Activated CD8-positive, alpha-beta memory T cell treated with anti-CD3 and anti-CD28 coated beads, Interleukin-2, amount 10 ng/mL, durations not matched to agents 7 days and 5 days (primary cell): ENCODE measurements at places on chromosomes 6 and 20. TPM values are rescaled to one million over a fixed set of nuclear protein-coding genes. Genes with fewer than 3 reads are reported as not detected.

Gene NKX2-4
- total RNA-seq, result not detected

Gene AIF1
- total RNA-seq, result 47.4 TPM

DNA sequence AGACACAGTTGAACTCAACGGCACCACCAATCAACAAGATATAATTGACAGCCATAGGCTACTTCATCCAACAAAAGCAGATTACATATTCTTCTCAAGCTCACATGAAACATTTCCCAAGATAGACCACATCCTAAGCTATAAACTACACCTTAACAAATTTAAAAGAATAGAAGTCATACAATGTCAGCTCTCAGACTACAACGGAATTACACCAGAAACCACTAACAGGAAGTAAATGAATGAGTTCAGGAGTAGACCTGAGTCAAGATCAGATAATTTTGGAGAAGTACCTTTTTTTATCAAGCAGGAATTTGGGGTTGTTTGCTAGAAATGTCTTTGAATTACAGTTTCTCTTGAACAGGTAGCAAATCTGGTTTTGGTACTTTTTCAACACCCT is 237.8 kb downstream of the TBX18 start:
- H3K4me3 ChIP-seq, result no peak overlapping the region
- no peak for DNase-seq
- no peaks in the 10 kb centered on the region for H3K36me3 ChIP-seq
- no peak overlapping the region for H3K27ac ChIP-seq

DNA sequence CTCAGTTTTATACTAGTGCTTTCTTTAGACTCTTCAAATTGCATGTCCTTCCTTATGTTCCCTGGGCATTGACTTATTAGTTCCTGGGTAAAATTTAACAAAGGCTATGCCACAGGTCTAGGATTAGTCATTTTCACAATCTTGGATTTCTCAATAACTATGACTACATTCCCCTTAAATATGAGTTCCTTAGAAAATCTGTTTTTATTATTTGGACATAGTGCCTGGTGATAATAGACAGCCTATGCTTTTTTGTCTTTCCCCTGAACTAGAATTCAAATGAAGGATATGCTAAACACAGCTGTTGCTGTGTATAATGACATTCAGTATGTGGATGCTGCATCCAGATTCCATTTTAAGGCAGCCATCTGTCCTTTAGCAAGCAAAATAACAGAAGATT is 1252.8 kb upstream of the GJE1 start:
- no peaks in the 10 kb centered on the region for H3K4me1 ChIP-seq
- DNase-seq, result no peak
- H3K36me3 ChIP-seq, result no peaks in the 10 kb centered on the region
- peaks cover 5% of the 10 kb centered on the region for H3K27me3 ChIP-seq
- H3K4me3 ChIP-seq, result no peak overlapping the region

- DNase-seq, result no peak
- no peak overlapping the region for H3K4me3 ChIP-seq
- no peaks in the 10 kb centered on the region for H3K36me3 ChIP-seq
- peaks cover 4% of the 10 kb centered on the region for H3K4me1 ChIP-seq
Observed at GRCh38 chr6:131321589-131321988, 186.3 kb downstream of the AKAP7 start.

DNA sequence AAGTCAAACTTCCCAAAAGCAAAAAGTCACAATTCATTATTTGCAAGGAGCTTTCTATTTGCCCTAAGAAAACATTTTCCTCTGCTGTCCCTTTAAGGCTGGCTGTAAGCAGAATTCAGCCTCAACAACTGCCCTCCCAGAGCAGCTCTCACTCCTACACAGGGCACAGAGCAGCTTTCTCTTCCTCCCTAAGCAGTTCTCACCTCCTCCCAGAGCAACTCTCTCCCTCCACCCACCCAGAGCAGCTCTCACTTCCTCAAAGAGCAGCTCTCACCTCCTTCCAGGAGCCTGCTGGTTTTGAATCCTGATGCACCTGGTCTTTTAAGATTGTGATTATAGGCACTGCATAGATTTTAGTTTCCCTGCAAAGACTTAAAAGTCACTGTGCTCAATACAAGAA is 120.6 kb upstream of the TMEM181 start:
- no peaks in the 10 kb centered on the region for H3K27me3 ChIP-seq
- no peaks in the 10 kb centered on the region for H3K4me1 ChIP-seq
- no peaks in the 10 kb centered on the region for H3K36me3 ChIP-seq

Gene GUCA1A
- not detected for total RNA-seq

DNA sequence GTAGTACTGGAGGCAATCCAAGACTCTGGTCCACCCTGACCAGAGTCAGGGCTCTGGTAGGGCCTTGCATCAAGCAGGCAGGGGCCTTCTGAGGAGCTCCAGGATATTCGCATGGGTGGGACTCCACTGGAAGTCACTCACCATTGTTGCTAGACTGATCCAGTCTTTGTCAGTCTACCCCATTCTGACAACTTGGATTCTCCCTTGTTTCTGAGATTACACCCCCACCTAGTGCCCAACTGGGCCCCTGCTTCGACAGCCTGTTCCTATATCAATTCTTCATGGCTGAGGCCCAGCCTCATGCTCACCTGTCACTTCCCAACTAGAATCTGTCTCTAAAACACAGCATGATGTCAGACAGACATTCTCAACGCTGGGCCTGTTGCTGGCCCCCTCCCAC is 5.2 kb downstream of the SLC35D3 start:
- H3K36me3 ChIP-seq, result no peaks in the 10 kb centered on the region
- peaks cover 10% of the 10 kb centered on the region for H3K4me1 ChIP-seq
- peaks cover 33% of the 10 kb centered on the region for H3K27me3 ChIP-seq
- no peak overlapping the region for H3K4me3 ChIP-seq

DNA sequence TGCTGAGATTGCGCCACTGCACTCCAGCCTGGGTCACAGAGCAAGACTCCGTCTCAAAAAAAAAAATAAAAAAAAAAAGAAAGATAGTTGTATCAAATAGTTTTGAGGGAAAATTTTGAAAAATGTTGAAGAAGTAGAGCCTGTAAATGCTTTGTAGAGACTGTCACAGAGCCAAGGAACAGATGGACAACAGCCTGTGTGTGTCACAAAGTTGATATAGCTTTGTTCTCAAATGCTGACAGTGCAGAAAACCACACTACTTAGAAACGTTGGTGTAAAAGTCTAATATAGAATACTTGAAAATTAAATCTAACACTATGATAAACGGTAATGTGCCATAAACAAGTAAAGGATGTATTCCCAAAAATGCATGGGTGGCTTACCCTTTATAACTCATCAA is 25.4 kb downstream of the PTK7 start:
- H3K36me3 ChIP-seq, result no peaks in the 10 kb centered on the region
- H3K27me3 ChIP-seq, result peaks cover 3% of the 10 kb centered on the region

GRCh38 chr6:111757342-111757741 is 115.9 kb downstream of the FYN start:
- H3K4me1 ChIP-seq, result peaks cover 90% of the 10 kb centered on the region
- peak overlapping the region; percentile 75 for H3K4me3 ChIP-seq
- DNase-seq, result no peak
- H3K36me3 ChIP-seq, result peaks cover 45% of the 10 kb centered on the region
- no peaks in the 10 kb centered on the region for H3K27me3 ChIP-seq
- H3K27ac ChIP-seq, result peak overlapping the region; percentile 99

Gene GPLD1
- total RNA-seq, result 0.58 TPM

GRCh38 chr6:168874637-168875036 is 379.0 kb downstream of the THBS2 start:
- no peaks in the 10 kb centered on the region for H3K4me1 ChIP-seq
- no peaks in the 10 kb centered on the region for H3K36me3 ChIP-seq
- no peak for DNase-seq
- H3K27me3 ChIP-seq, result no peaks in the 10 kb centered on the region
- H3K27ac ChIP-seq, result no peak overlapping the region

DNA sequence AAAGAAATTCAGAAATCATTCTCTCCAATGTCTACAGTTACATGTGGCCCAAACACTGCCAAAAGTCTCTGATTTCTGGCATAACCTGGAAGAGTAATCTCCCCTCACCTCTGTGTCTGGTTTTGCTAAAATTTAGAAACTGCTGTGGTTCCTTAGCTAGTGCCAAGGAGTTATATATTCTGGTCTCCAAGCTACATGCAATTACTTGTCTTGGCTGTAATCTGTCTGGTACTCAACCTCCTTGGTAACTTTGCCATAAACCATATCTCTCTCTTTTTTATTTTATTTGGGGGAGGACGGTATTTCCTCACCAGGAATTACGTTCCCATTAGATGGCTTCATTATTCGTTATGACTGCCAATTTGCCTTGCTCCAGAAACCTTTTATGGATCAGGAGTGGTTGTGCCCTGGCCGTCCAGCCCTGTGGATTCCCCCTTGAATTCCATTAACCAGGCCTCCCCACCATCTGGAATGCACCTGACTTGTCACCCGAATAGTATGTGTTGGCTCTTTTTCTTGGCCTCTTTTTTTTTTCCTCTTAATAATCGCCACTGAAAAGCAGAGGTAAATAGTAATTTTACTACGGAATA is 400.0 kb downstream of the CD83 start:
- peaks cover 5% of the 10 kb centered on the region for H3K4me1 ChIP-seq
- H3K27me3 ChIP-seq, result peaks cover 7% of the 10 kb centered on the region
- no peak for DNase-seq
- no peak overlapping the region for H3K4me3 ChIP-seq

GRCh38 chr20:34250005-34250404 is 8.8 kb downstream of the ASIP start:
- no peak for DNase-seq
- no peaks in the 10 kb centered on the region for H3K36me3 ChIP-seq
- no peak overlapping the region for H3K4me3 ChIP-seq
- no peak overlapping the region for H3K27ac ChIP-seq
- H3K4me1 ChIP-seq, result peaks cover 12% of the 10 kb centered on the region
- H3K27me3 ChIP-seq, result no peaks in the 10 kb centered on the region

Gene TFAP2B
- not detected for total RNA-seq

Gene LY86
- 1.7 TPM for total RNA-seq

Gene TP53TG5
- total RNA-seq, result 0.15 TPM

Gene UBE2V1
- total RNA-seq, result 158 TPM

DNA sequence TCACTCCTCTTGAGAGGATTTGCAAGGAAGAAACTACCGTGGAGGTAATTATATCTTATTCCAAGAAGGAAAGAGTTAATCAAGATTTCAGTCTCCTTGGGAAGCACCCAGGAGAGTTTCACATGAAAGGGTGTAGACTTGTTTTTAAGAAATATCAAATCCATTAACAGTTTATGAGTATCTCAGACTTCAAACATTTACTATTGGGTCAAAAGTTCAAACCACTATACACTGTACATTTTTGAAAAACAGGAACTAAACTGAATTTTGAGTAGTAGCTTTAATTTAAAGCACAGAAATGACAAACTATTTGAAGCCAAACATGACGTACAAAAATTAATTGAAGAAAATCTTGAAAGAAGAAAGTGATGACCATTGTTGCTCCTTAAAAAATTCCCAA is 164.0 kb downstream of the FOXC1 start:
- peaks cover 43% of the 10 kb centered on the region for H3K27me3 ChIP-seq
- DNase-seq, result no peak
- no peak overlapping the region for H3K27ac ChIP-seq
- peaks cover 23% of the 10 kb centered on the region for H3K4me1 ChIP-seq
